ENCODE measurements at places on chromosomes 11 and 22. TPM values are rescaled to one million over a fixed set of nuclear protein-coding genes. Genes with fewer than 3 reads are reported as not detected.

The ARHGAP20 gene
- 1.4 TPM for total RNA-seq

GRCh38 chr11:86724137-86724536, 51.7 kb upstream of the ME3 start:
- DNase-seq = no peak

DNA sequence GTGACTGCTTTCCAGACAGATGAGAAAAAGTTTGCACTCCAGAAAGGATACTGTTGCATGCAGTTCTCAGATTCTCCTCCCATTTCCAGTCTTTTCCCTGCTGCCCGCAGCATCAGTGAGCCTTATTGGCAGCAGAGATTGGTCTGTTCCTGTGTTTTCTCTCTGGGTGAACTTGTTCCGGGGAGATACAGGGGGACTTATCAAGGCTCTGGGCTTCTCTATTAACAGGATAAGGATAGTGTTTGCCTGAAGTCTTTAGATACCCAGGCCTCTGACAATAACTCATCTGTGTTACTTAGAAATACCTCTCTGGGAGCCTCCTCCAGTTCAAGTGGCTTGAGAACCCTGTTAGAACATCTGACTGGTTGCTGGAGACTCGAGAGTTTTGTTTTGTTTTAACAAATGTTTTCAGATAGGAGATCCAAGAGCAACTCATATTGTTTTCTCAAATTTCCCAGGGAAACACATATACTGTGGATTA, 154.7 kb downstream of the BLID start:
- DNase-seq = no peak

DNA sequence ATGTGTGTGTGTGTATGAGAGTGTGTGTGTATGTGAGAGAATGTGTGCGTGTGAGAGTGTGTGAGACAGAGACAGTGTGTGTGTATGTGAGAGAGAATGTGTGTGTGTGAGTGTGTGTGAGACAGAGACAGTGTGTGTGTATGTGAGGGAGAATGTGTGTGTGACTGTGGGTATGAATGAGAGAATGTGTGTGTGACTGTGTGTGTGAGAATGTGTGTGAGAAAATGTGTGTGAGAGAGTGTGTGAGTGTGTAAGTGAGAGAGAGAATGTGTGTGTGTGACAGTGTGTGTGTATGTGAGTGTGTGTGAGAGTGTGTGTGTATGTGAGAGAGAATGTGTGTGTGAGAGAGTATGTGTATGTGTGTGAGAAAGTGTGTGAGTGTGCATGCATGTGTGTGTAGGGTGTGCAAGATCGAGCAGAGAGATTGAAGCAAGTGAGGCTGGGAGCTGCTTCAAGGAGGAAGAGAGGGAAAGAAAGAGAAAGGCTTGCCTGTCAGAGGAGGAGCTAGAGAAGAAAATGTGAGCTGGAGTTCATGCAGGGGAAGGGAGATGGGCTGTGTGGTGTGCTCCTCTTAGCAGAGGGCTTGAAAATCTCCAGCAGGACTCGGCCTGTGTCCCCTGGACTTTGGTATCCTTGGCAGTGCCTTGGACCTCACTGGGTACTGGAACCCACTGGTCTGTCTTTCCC, 27.7 kb upstream of the TP53I11 start:
- no peak for DNase-seq

- DNase-seq = no peak
Observed at GRCh38 chr11:12382451-12382850, 5.1 kb downstream of the PARVA start.

DNA sequence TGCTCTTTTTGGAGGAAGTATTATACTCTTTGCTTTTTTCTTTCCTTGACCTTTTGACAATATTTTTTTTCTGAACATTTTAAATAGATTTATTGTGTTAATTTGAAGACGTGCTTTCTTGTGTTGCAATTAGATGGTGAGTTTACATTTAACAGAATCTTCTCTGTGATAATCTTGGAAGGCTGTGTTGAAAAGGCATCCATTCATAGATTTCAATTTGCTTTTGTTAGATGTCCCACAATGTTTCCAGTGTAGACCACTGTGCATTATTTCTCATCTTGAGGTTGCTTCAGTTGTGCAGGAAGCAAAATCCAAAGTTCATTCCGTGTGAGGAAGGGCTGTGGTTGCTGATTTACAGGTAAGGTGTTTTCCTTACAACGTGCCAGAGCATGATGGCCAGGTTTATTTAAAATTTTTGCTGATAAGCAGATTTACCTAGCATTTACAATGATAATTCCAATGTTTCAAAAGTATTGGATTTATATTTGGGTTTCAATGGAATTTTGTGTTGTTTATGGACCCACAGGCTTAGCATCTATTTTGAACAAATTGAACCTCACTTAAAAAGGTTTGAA, 4.1 kb upstream of the OR5J2 start:
- DNase-seq = no peak
